ENCODE measurements at places on chromosomes 13 and 19.

DNA sequence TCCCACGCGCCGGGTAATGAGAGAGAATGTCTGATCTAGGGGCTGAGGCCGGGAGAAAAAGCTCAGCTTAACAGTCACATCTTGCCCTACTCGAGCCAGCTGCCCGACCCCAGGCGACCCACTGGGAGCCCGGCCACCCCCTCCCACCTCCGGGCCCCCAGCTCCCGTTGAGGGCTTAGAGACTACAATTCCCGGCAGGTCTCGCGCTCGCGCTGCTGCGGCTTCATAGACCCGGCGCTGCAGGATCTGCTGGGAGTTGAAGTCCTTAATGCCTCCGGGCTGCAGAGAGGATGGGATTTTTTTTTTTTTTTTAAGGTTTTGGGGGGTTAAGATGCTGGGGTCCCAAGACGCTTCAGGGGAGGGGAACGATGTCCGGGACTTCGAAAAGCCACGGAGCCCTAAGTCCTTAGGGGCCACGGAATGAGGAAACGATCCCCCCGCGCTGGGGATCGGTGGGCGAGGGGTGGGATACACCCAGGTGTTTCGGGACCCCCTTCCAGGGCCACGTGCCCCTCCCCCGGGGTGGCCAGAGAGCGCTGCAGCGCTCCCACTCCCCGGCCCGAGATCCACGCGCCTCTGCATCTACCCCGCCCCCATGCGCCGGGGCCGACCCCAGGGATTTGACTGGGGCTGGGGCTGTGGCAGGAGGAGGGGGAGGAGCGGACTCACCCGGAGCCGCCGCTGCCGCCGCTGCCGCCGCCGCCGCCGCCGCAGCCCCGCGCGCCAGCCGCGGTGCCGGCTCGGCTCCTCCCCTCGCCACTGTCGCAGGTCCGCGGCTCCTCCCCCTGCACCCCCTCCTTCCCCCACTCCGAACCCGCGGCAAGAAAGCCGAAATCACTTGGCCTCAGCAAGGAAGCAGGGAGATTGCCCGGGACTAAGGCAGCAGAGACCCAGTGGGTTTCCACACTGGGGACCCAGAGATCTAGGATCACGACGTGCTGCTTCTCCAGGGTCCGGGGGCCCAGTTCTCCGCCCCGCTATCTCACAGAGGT, at the start of gene SYT3:
Gene SYT3, minus strand, starts transcription at position 761 of the 992 bp plus-strand sequence. CDS start 2,470 bp downstream, outside the sequence.
- peak; percentile 30 for DNase-seq

DNA sequence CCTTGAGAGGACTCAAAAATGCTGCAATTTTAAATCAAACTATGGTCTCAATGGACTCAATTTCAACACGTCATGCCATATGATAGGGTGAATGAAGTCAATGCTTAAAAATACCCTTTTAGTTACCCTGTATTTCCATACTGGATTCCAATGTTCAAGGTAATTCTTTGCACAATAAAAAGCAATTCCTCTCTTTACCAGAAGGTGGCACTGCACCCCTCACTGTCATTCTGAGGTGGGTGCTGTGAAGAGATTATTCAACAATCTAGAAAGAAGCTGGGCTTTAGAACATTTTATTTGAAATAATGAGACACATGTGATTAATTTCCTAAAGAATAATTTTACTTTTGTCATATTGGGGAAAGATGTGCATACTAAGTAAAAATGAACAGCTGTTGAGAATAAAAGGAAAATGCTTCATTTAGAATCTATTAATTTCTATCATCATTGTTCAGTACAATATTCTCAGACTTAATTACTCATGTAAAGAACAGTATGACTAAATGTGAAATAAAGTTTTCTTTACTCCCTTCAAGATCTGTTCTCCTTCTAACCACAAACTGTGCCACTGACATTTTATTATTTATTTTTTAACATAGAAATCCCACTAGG, 789.1 kb downstream of the GPC5 start:
- DNase-seq: peak; percentile 20

DNA sequence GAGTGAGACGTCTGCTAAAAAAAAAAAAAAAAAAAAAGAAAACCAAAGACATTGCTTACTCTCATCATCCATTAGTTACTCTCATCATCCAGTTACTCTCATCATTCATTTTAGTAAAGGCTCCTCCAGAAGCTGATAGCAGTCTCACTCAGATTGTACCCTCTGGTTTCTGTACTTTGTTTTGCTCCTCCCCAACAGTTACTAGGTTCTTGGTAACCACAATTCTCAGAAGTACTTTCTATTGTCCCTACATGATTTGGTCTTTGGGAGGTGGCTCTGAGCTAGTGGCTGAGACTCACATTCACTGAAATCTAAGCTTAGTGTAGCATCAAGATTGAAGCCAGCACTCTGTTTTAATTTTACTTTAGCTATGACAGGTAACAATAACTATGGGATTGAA, 14.3 kb downstream of the ERICH4 start:
- peak; percentile 45 for DNase-seq

- no peak for DNase-seq
Measured at GRCh38 chr13:45200701-45201232, at the start of gene KCTD4. Gene KCTD4 (minus strand): TSS chr13:45201045. CDS start chr13:45194567, 6,478 bp downstream.

DNA sequence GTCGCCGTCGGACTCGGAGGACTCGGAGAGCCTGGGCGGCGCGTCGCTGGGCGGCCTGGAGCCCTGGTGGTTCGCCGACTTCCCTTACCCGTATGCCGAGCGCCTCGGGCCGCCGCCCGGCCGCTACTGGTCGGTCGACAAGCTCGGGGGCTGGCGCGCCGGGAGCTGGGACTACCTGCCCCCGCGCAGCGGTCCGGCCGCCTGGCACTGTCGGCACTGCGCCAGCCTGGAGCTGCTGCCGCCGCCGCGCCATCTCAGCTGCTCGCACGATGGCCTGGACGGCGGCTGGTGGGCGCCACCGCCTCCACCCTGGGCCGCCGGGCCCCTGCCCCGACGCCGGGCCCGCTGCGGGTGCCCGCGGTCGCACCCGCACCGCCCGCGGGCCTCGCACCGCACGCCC, 2.5 kb upstream of the GRWD1 start:
- DNase-seq: peak; percentile 9

GRCh38 chr13:21917086-21918015, 246.5 kb downstream of the FGF9 start:
- no peak for DNase-seq

DNA sequence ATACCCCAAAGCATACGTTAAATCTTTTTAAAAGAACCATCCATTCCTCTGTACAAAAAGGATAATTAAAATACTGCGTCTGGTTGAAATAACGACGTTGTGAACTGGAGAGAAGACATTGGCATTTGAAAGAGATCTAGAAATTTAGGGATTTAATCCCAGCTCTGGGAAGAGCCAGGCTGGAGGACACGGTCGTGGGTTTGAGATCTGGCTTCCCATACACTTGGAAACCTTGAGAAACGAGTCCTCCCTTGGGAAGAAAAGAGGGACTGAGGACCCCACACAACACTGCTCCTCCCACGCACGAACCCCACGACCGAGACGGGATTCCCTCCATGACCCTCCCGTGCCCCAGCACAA, 625 bp downstream of the ZNF709 start:
- no peak for DNase-seq

DNA sequence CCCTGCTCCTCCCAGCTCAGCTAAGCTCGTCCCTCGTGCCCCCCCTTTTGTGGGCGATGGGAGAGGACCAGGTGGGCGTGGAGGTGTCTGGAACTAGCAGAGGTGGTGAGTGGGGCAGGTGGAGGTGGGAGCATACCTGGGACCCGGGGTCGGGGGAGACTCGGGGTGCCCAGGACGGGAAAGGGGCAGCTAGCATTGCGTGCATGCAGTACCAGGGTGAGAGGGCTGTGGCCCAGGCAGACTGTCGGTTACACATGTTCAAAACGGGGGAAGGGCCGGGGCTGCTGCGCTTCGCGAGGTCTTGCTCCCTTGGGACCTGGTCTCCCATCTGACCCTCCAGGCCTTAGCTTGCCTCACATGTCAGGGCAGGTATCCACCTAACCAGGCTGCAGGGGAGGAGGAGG, 9.1 kb downstream of the TLE5 start:
- no peak for DNase-seq

- DNase-seq: peak; percentile 31
Measured at GRCh38 chr19:51020988-51021651, 1.6 kb upstream of the KLK10 start.

DNA sequence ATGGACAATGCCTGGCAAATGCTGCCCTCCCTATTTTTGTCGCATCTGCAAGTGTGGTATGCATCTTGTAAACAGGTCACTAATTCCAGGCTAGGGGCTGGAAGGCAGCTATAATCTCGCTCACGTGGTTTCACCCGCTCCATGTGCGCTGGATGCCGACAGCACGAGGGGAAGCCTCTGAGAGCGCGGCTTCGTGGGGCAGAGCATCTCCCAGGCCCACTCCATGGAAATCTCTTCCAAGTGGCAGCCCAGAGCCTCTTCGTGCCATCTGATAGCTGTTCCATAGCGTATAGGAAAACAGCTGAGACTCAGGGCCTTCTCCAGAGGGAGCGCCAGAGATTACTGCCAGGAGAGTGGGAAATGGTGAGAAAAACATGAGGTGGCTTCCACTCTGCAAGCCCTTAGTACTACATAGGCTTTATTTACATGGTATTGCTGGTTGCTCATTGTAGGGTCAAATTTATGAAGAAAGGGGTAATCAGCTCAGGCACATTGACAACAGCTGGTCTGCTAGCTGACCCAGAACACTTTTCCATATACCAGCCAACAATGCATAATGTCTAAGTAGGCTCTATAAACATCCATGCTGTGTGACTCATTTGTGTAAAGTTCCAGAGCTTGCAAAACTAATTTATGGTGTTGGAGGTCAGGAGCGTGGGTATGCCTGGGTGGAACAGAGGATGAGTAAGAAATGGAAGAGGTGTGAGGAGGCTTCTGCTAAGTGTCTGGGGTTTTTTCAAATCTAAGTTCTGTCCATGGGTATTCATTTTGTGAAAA, 165.2 kb downstream of the SHISA2 start:
- DNase-seq: no peak

DNA sequence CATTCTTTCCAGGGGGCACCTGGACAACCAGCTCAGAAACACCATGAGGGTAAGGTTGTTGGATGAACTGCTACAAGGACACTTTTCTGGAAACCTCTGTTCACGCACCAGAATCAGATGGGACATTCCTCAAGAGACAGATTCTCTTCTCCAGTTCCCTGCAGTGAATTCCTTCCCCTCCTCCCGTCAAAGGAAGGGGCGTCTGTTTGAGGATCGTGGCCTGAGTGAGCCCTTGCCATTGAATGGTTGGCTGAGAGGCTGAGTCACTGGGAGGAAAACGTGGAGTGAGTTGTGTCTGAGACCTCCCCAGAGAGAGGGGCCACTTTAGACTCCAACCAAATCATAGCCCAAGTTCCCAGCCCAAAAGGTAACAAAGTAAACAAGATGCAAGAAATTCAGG, 79.4 kb upstream of the ZNF507 start:
- DNase-seq: no peak

DNA sequence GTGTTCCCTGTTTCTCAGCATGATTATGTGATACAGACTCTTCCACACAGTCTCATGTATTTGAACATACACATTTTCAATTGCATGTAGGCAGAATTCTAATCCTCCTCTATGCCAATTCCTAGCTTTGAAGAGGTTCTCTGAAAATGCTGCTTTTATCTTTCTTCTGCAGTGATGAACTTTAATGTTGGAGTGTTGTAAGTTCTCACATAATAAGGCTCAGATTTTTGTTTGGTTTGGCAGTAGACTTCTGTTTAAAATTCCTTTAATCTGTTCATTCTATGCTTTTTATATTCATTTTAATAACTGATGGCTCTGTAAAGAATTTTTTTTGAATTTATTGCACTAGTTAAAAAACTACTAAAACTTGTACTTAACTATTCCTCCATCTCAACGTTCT, 225.8 kb downstream of the GGACT start:
- no peak for DNase-seq

- no peak for DNase-seq
Measured at GRCh38 chr19:4199699-4200293, 17.3 kb downstream of the ANKRD24 start.

DNA sequence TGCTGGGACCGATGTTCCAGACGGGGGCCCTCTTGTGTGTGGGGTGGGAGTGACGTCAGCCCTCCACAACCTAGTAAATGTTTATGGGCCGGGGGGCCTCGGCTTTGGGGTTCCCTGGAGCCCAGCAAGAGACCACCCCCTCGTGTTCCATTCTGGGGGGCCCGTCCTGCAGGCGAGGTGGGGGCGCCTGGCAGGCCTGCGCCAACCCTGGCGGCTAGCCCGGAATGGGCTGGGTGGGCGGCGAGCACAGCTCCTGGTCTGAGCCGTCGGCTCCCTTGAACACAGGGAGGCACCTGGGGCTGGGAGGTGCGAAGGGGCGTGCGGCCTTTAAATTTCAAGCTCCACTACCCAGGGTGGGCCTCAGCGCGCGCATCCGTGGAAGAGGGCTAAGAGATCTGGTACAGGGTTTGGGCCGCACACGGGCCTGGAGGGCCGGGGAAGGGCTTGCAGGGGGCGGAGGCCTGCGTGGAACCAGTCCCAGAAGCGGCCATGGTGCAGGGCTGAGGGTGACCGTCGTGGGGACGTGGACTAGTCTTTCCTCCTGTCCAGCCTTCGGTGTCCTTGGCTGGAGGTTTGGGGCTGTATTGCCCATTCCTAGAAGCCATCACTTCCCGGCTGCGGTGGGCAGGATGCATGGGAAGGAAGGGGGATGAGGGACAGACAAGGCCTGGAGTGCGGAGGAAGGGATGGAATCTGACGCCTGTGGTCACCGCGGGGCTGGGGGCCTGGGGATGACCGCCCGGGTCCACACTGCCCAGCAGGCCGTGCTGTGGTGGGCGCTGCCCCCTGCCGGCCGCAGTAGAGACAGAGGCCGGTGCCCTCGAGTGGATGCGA, 11.4 kb downstream of the NDUFA11 start:
- DNase-seq: no peak

GRCh38 chr13:20702915-20703779, at the start of gene IL17D:
Gene IL17D (plus strand): TSS chr13:20703699. CDS start chr13:20704002, 303 bp downstream.
- DNase-seq: peak; percentile 37

GRCh38 chr19:6518145-6518911, 12.5 kb upstream of the TNFSF9 start:
- peak; percentile 46 for DNase-seq

- no peak for DNase-seq
Measured at GRCh38 chr13:86909318-86909717, 761.9 kb upstream of the SLITRK5 start.

- DNase-seq: peak; percentile 53
Measured at GRCh38 chr19:1672038-1672768, 19.8 kb upstream of the TCF3 start.

DNA sequence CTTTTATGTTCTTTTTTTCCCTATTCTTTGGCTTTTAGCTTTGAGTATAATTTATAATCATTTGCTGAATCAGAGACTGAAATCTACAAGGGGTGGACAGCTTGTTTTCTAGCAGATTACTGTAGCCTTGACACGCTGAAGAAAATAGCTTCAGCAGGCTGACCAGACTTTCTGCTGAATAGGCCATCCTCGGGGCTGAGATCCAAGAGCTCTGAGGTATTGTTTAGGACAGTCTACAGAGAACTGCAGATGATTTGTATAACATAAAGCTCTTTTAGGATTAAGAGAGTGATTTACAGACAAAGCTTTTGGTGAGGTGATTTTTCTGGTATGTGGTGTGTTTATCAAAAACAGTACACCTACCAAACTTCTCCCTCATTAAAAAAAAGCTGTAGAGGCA, 16.8 kb downstream of the POLR1D start:
- DNase-seq: no peak

Data from CD4-positive, alpha-beta T cell treated with Interleukin-17A for 1 hour (primary cell).